Bone marrow (tissue), 2 donors: ENCODE measurements at places on chromosomes 2 and 18.

DNA sequence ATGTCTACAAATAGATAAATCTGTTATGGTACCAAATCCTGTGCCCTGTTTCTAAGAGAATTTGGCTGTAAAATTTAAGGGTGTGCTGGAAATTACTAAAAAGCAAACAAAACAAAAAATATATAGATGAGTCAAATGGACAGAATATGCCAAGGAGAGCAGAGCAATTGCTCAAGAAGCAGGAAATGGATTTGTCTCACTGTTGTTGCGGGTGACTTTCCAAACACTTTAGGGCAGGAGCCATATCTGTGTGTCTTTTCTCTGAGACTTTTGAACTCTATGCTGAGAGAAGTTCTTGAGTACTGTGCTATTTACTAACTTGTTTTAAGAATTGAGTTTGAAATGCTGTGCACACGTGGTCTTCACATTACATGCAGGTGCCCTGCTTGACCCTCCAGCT, 221.7 kb downstream of the PHLPP1 start:
- DNase-seq, result peak; percentile 30

DNA sequence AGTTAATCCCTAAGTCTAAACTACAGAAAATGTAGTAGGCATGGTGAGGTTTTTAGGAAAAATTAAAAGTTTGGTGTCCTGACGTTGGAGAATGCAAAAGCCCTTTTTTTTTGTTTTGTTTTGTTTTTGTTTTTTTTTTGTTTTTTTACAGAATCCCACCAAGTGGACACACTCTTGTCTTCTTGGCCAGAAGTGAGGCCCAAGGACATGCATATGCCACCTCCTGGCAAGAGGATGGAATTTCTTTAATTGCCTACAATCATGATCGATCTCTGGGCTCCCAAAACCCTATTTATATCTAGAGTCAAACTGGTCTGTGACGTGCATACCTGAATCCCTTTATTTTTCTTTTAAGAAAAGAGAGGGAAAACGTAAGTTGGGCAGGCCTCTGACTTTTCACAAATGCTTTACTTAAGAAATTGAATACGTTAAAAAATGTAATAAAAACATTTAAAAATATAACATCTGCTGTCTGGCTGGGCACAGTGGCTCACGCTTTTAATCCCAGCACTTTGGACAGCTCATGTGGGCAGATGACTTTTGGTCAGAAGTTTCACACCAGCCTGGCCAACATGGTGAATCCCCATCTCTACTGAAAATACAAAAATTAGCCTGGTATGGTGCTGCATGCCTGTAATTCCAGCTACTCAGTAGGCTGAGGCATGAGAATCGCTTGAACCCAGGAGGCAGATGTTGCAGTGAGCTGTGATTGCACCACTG, 502.7 kb downstream of the CBLN2 start:
- no peak for DNase-seq

- DNase-seq, result no peak
Observed at GRCh38 chr18:58429442-58429841, 199.4 kb downstream of the ALPK2 start.

DNA sequence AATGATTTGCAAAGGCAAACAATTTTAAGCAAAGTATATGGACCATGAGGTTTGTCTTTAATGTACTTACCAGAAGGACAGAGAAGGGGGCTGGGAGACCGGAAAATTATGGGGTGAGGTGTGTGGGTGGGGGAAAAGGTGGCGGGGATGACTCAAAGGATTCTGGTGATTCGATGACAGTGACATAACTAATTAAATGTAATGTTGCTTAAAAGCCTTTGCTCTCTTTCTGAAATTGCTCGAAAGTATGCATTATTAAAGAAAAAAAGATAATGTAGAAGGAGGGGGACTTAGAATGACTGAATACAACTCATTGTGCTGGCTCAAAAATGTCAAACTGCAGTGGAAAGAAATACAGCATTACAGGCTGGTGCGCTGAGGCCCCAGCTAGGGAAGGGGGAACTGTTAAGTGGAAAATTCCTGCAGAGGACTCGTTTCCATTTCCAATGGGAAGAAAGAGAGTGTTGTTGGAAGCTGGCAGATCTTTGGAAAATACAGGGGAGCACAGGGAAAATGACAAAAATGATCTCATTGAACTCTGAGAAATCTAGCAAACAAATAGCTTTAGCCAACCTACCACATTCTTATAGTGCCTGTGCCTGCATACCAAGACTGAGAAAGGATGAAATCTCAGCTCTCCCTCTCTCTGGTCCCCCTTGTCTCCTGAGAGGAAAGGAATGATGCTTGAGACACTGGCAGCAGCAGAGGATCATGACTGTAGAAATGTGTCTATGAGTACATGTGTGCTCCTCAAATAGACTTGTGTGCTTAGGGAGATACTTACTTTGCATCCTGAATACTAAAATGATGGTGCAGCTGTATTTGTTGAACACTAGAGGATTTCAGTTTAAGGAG, 632.4 kb downstream of the NYAP2 start:
- no peak for DNase-seq

GRCh38 chr2:159249990-159250715, 36.4 kb downstream of the WDSUB1 start:
- peak; percentile 85 for DNase-seq
